B cell (primary cell): ENCODE measurements at places on chromosomes 7 and 10.

DNA sequence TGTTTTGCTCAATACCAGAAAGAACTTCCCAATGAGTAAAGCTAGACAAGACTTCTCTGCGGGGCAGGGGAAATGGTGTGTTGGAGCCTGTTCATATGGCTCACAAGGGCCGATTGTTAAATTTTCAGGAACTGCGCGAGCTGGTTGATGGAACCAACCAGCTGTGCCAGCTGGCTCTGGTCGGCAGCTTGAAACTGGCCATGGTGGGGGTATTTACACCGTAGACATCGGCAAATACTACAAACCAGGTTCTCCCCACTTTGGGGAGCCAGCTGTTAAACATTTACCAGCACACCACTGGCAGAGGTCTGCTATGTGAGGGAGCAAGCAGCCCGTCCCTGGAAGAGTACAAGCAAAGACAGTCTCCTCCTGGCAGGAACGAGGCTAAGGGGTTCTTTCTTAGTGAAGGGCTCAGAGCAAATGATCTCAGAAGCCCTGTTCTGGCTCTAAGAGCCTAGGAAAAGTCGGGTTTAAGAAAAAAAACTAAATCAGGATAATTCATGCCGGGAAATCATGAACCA, 8.8 kb upstream of the ZMIZ1 start:
- no peak for DNase-seq

- DNase-seq, result no peak
Measured at GRCh38 chr7:82325416-82325815, 118.2 kb downstream of the CACNA2D1 start.

- DNase-seq, result no peak
Measured at GRCh38 chr10:14093730-14094484, 236.8 kb downstream of the FRMD4A start.

DNA sequence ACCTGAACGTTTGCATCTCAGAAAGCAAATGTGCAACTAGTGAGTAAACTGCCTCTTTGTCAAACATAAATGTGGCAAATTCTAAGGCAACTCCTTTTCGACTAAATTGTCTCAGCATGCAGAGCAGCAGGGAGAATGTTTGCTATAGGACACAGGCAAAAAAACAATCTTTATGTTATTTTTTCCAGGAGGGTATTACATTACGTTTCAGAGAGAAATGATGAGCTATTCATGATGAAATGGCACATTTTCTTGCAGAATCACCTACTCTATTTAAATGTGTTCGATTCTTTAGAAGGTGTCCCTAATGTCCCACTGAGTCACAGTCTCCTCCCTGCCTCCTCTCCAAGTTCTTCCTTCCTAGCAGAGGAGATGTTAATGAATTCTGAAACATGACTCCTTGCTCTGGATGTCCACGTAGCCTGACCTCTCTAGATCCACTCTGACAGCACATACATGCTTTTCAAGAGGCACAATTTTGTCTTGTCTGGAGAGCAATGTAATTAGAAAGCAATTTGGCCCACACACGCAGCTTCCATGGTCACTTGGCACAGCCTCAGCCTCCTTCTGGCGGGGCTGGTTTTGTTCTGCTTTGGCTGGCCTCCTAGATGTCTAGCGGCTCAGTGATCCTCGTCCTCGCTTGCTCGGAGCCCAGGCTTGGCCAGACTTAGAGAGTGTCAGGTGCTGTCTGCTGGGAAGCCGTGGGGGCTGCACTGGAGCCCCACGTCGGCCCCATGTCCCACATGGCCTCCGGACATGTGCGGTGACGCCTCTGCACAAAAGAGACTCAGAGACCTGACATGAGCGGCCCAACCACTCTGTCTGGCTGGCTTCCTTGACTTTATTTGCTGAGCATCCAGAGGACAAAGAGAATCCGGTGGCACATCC, 125.7 kb upstream of the ZNF438 start:
- no peak for DNase-seq

- DNase-seq, result no peak
Measured at GRCh38 chr7:134875867-134876266, 96.4 kb downstream of the CALD1 start.

- DNase-seq, result no peak
Measured at GRCh38 chr10:124369066-124369465, 49.7 kb downstream of the OAT start.

DNA sequence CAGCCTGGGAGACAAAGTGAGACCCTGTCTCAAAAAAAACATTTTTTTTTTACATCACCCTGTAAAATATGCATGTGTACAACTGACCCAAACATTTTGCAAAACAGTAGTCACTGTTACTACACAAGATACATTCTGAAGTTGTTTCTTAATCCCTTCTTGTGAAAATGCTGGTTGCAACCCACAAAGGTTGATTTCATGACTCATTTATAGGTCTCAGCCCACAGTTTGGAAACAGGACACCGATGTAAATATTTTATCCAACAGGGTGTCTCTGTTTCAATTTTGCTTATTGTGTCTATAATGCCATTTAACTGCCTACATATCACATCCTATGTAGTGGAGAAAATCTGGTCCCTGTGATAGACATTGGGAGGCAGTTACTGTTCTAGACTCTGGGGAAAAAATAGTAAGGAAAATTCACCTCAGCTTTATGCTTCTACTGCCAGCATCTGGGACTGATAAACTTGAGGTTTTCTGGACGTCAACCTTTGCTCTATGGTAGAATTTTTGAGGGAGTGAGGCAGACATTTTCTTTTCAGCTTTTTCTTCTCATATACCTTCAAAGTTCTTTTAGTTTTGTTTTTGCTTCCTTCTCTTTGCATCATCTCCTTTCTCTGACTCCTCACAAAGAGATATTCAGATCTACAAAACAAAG, 1.6 kb upstream of the RAB19 start:
- DNase-seq, result no peak

- peak; percentile 75 for DNase-seq
Measured at GRCh38 chr10:132420981-132421846, 24.2 kb downstream of the PWWP2B start.

- no peak for DNase-seq
Measured at GRCh38 chr10:122373721-122374120, 787 bp upstream of the PLEKHA1 start.

DNA sequence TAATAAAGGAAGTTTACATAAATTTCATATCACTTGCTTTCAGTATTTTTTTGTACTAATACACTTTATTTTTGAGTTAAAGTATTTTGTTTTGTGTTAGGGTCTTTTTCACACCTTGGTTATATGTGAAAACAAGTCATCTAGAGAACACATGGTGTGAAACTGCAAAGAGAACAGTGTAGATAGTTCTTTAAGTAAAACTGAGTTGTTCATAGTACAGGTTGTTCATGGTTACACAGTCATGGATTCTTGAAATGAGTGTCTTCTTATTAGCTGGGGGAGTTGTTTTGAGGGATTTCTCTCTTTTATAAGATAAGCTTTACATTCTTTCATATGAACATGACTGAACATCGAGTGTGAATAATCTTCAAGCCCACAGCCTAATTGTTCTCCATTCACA, 244.2 kb downstream of the THSD7A start:
- DNase-seq, result no peak

DNA sequence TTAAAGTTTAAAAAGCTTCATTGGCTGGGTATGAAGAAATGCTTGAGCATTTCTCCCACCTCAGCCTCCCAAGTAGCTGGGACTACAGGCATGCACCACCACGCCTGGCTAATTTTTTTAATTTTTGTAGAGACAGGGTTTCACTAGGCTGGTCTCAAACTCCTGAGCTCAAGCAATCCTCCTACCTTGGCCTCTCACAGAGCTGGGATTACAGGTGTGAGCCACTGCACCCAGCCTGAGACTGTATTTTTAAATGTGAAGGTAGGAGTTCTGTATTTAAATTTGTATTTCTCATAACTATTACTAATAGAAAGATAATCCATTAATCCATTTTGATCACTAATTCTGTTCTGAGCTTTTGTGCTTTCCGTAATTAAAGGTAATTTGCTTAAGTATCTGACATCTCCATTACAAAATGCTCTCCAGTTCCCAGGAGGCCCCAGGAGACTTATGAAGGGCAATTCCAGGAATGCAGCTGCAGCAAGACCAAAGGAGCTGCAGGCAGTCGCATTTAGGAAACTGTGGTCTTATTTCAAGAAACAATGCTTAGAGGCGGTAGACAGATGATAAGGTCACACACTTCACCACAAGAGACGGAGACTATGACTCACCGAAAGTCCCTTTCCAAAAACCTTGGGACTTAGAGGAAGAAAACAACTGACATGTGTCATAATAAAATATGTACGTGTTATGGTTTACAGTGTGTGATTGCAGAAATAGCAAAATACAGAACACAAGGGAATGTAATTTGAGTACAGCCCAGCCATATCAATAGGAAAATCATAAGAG, 23.3 kb downstream of the YAE1 start:
- DNase-seq, result no peak

DNA sequence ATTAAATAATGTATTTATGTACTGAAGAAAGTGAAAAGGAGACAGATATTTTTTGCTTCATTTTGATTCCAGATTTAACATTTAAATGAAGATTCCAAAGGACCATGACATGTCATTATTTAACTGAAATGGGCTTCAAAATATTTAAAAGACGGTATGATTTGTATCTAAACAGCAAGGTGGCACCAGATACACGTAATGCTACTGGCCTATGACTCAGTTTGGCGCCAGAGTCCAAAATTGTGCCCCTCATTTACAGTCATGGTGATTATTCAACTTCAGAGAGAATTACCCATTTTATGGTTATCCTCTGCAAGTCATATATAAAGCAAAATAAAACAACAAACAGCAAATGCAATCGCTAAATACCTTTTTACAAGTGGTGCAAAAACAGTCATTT, 94.5 kb downstream of the ETV1 start:
- DNase-seq, result no peak

DNA sequence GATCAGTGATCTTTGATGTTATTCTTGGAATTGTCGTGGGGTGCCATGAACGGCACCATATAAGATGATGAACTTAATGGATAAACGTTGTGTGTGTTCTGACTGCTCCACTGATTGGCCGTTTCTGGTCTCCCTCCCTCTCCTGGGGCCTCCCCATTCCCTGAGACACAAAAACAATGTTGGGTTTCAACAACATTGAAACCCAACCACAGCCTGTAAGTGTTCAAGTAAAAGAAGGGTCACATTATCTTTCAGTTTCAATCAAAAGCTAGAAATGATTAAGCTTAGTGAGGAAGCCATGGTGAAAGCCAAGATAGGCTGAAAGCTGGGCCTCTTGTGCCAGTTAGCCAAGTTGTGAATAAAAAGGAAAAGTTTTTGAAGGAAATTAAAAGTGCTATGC, 19.5 kb downstream of the EN2 start:
- DNase-seq, result no peak

DNA sequence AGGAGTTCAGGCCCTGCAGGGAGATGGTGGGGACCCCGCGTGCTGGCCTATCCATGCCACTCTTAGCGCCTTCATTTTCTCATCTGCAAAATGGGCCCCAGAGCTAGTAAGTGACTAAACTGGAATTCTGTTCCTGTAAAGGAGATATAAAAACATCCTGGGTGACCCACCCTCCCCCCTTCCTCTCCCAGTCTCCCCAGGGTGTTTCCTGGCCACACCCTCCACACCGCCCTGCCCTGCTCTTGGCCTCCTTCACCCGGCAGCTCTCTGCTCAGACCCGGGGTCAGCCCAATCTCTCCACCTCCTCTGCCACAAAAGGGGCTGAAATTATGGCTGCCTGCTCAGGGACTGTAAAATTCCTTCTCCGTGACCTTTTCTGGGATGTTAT, 70.7 kb downstream of the C10orf105 start:
- DNase-seq, result no peak

DNA sequence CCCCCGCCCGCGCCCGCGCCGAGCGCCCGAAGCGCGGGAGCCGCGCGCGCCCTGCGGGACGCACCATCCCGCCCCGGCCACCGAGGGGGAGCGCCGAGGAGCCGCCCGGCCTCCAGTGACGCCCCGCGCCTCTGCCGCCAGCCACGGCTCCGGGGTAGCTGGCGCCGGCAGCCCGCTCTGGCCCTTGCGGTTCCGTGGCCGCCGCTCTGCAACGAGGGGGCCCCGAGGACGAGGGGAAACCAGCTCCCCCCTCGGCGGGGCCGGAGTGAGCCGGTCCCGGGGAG, at the start of gene PAXIP1:
Gene PAXIP1, minus strand, starts transcription at position 33 of the 284 bp plus-strand sequence. CDS start 195 bp downstream, outside the sequence.
- peak; percentile 92 for DNase-seq

GRCh38 chr10:30963992-30964930, 67.4 kb downstream of the ZNF438 start:
- DNase-seq, result no peak

- no peak for DNase-seq
Measured at GRCh38 chr10:44827431-44828006, 83.6 kb upstream of the TMEM72 start.

DNA sequence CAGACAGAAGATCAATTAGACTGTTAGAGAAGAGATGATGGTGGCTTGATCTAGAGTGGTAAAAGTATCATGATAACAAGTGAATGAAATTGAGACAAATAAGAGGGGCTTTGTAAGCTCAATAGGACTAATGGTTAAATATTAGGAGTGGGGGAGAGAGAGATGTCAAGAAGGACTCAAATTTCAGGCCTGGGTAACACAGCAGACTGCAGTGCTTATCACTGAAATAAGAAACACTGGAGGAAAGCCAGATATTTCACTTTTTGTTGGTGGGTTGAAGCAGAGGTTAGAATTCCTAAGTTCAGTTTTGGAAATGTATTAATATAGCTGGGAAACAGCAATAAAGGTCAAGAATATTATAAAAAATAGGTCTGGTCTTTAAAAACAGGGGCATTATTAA, 74.6 kb downstream of the ORC5 start:
- DNase-seq, result no peak

GRCh38 chr7:17206349-17206905, 92.0 kb upstream of the AHR start:
- DNase-seq, result no peak

DNA sequence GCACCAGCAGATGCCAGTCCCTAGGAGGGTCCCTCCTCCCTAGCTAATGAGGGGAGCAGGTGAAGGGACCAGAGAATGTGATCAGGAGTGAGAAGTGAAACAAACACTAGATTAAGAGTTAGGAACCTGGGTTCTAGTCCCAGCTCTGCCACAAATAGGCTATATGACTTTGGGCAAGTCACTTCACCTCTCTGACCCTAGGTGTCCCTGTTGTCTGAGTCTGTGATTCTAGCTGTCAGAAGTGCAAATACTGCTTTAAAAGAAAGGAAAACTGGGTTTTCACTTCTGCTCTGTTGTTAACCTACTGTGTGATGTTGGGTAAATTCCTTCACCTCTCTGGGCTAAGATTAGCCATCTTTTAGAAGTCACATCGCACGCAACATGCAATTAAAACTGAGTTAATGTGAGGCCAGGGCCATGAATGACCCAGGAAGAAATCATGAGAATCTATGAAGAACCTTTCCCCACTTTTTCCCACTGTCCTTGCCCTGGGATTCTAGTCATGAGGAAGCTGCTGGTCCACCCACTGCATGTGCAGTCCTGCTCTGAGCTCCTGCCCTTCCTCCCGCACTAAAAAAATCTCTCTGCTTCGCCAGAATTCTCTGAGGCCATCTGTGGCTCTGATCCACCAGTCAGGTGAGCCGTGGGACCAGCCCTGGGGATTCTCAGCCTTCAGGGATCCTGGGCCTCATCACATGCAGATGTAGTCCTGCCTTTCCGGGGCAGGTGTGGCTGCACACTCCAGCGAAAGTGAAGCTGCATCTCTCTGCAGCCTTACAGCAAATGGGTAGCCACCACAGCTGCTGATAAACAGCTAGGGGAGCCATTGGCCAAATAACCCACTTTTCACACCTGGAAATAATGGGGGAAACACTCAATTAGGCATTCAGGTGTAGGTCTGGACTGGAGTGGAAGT, 181.7 kb downstream of the PLXNA4 start:
- no peak for DNase-seq
